ENCODE measurements at places on chromosomes 3 and 15.

DNA sequence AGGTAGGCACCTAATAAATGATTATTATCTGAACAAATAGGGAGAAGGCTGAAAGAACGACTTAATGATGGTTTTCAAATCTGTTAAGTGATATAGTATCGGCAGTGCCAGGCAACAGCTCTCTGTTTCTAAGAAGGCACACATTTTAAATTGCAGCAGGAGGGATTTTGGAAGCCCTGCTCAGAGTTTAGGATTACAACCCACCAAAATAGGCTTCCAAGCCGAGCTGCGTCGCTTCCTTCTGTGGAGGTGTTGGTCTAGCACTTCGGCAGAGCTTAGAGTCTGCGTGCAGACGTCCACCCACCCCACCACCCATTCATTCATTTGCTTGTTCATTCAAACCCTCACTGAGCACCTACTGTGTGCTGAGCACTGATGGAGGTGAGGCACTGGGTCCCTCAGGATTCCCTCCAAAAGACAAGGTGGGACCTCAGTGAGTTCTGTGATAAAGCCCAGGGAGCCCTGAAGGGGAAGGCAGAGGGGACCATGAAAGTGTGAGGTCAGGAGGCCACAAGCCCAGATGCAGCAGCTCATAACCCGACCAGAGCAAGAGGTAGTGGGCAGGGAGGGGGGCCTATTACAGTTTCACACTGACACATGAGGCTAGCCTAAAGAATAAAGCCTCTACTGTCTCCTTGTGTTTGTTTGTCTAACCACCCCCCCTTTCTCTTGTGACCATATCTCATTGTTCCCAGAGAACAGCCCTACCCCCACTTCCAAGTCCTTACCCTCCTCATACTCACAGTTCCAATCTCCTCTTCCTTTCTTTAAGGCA lies 8.9 kb downstream of the ADCY5 start:
- H3K4me3 ChIP-seq, result no peak overlapping the region
- H3K27ac ChIP-seq, result no peak overlapping the region
- no peak for DNase-seq
- peaks cover 55% of the 10 kb centered on the region for H3K27me3 ChIP-seq

GRCh38 chr15:101648356-101648755 lies 3.8 kb downstream of the TM2D3 start:
- H3K27me3 ChIP-seq, result no peaks in the 10 kb centered on the region
- H3K27ac ChIP-seq, result no peak overlapping the region
- no peak for DNase-seq

DNA sequence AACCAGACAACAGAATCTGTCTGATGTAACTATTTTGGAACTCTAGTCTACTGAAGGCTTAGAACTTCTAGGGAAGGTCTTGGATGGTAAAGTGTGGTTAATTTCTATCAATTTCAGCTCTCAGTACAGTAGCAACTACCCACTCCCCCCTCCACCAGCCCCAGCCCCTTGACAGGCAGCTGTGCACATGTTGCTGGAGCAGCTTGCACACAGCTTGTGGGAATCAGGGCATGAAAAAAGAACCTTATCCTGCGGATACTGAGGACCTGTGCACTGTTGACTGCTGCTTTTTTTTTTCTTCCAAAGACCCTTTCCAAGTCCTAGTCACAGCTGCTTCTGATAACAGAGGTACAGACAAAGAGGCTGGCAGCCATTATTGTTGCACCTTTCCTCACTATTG lies 81.5 kb upstream of the UBP1 start:
- H3K4me1 ChIP-seq, result no peaks in the 10 kb centered on the region
- H3K27ac ChIP-seq, result no peak overlapping the region

GRCh38 chr15:92343924-92344643 lies 49.6 kb upstream of the ST8SIA2 start:
- no peak overlapping the region for H3K27ac ChIP-seq
- H3K27me3 ChIP-seq, result peaks cover 89% of the 10 kb centered on the region
- no peaks in the 10 kb centered on the region for H3K36me3 ChIP-seq
- no peak overlapping the region for H3K4me3 ChIP-seq
- DNase-seq, result no peak

GRCh38 chr3:149487598-149488197 lies 13.2 kb downstream of the TM4SF4 start:
- no peak overlapping the region for H3K27ac ChIP-seq
- H3K4me3 ChIP-seq, result no peak overlapping the region
- peaks cover 23% of the 10 kb centered on the region for H3K4me1 ChIP-seq
- DNase-seq, result peak; percentile 79
- H3K27me3 ChIP-seq, result no peaks in the 10 kb centered on the region

DNA sequence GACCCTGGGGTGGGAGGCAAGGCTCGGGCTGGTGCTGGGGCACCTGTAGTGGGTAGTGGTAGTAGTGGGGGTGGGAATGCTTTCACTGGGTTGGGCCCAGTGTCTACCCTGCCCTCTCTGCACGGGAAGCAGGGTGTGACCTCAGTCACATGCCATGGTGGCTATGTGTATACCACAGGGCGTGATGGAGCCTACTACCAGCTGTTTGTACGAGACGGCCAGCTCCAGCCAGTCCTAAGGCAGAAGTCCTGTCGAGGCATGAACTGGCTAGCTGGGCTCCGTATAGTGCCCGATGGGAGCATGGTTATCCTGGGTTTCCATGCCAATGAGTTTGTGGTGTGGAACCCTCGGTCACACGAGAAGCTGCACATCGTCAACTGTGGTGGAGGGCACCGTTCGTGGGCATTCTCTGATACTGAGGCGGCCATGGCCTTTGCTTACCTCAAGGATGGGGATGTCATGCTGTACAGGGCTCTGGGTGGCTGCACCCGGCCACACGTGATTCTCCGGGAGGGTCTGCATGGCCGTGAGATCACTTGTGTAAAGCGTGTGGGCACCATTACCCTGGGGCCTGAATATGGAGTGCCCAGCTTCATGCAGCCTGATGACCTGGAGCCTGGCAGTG lies 5.2 kb downstream of the DALRD3 start:
- peaks cover 87% of the 10 kb centered on the region for H3K36me3 ChIP-seq
- peaks cover 12% of the 10 kb centered on the region for H3K4me1 ChIP-seq
- no peaks in the 10 kb centered on the region for H3K27me3 ChIP-seq
- H3K27ac ChIP-seq, result no peak overlapping the region
- H3K4me3 ChIP-seq, result no peak overlapping the region

- H3K27me3 ChIP-seq, result peaks cover 59% of the 10 kb centered on the region
- H3K36me3 ChIP-seq, result no peaks in the 10 kb centered on the region
- H3K4me1 ChIP-seq, result no peaks in the 10 kb centered on the region
Measured at GRCh38 chr3:140206196-140207040, 271.4 kb downstream of the CLSTN2 start.

- H3K27ac ChIP-seq, result peak overlapping the region; percentile 66
- H3K4me3 ChIP-seq, result peak overlapping the region; percentile 53
- peaks cover 38% of the 10 kb centered on the region for H3K4me1 ChIP-seq
- H3K36me3 ChIP-seq, result peaks cover 19% of the 10 kb centered on the region
- DNase-seq, result peak; percentile 37
- H3K27me3 ChIP-seq, result no peaks in the 10 kb centered on the region
Measured at GRCh38 chr3:192850451-192850981, 67.1 kb downstream of the MB21D2 start.

GRCh38 chr15:100878648-100879047 lies 983 bp upstream of the ALDH1A3 start:
- H3K36me3 ChIP-seq, result peaks cover 59% of the 10 kb centered on the region
- H3K27me3 ChIP-seq, result no peaks in the 10 kb centered on the region
- no peak for DNase-seq
- H3K4me1 ChIP-seq, result peaks cover 22% of the 10 kb centered on the region
- H3K27ac ChIP-seq, result peak overlapping the region; percentile 81
- peak overlapping the region; percentile 71 for H3K4me3 ChIP-seq

DNA sequence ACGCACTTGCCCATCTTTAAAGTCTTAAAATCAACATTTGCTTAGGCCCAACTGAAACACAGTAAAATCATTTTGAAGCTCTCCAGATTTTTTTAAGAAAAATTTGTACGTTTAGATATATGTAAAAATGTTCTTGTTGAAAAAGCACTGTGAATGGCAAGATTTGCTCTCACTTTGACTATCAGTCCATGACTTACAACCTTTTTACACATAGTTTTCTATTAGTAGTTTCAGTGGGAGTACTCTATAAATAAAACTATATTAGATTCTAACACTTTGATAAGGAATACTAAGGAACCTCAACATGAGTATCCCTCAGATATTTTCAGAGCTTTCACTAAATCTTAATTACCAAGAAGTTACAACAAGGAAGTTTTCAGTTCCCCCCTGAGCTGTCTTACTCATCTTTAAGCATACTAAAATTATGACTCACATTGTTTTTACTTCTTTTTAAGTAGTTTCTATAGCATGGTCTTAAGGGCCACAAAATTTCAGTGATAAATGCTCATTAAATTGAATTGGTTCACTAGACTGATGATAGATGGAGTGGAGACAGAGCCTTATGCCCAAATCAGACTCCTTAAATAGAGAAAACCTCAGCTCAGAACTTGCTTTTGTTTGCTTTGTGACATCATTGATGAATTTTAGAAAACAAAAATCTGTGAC lies 31.6 kb upstream of the RAP2B start:
- no peak overlapping the region for H3K4me3 ChIP-seq
- peaks cover 41% of the 10 kb centered on the region for H3K4me1 ChIP-seq
- DNase-seq, result no peak

GRCh38 chr3:108091498-108092250 lies 843 bp upstream of the CD47 start:
- H3K4me1 ChIP-seq, result peaks cover 20% of the 10 kb centered on the region
- peaks cover 26% of the 10 kb centered on the region for H3K36me3 ChIP-seq
- peak overlapping the region; percentile 88 for H3K4me3 ChIP-seq
- peak overlapping the region; percentile 76 for H3K27ac ChIP-seq

DNA sequence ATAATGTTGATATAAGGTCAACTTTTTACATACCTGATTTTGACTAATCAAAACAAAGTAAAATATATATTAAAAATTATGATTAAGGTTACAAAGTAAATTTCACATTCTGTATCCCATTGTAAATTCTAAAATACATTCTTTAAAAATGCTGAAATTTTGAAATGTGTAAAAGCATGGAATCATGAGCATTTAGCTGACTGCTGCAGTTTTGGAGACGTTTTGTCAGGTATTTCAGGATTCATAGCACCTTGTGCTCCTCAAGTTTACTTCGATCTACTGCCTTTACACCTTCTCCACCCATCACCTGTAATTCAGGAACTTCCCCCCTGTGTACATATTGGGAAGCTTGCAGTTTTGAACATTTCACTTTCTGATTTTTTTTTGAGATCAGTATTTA lies 71.0 kb downstream of the ARHGEF26 start:
- H3K36me3 ChIP-seq, result peaks cover 5% of the 10 kb centered on the region
- H3K4me1 ChIP-seq, result no peaks in the 10 kb centered on the region
- no peak overlapping the region for H3K27ac ChIP-seq
- H3K4me3 ChIP-seq, result no peak overlapping the region
- DNase-seq, result no peak

DNA sequence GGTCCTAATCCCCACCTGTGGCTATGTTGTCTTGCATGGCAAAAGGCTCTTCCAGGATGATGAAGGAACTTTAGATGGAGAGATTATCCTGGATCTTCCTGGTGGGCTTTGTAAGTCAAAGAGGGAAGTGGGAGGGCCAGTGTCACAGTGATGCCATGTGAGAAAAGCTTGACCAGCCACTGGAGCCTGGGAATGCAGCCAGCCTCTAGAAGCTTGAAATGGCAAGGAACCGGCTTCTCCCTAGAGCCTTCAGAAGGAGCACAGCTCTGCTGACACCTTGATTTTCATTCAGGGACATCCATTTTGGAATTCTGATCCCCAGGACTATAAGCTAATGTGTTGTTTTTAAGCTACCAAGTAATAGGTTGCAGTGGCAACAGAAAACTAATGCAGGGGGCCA lies 58.3 kb downstream of the CLEC3B start:
- H3K4me1 ChIP-seq, result no peaks in the 10 kb centered on the region
- no peak for DNase-seq
- peaks cover 18% of the 10 kb centered on the region for H3K36me3 ChIP-seq

DNA sequence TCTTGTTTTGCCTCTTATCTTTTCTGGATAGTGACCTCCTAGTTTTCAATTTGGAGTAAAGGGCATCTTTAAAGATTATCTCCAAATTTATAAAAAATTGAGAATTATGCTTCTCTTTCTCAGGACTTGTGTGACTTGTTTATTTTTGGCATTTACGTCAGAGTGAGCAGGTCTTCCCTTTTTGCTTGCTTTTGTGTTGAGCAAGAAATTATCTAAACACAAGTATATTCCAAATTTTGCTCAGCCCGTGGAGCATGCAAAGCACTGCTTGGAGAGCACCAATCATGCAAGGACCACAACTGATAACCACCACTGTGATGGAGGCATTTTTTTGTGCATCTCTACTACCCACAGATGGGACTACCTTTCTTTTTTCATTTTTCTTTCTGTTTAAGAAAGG lies 7.1 kb downstream of the SLC25A26 start:
- no peaks in the 10 kb centered on the region for H3K27me3 ChIP-seq
- no peak for DNase-seq
- H3K27ac ChIP-seq, result no peak overlapping the region
- no peaks in the 10 kb centered on the region for H3K4me1 ChIP-seq
- no peaks in the 10 kb centered on the region for H3K36me3 ChIP-seq
- H3K4me3 ChIP-seq, result no peak overlapping the region

DNA sequence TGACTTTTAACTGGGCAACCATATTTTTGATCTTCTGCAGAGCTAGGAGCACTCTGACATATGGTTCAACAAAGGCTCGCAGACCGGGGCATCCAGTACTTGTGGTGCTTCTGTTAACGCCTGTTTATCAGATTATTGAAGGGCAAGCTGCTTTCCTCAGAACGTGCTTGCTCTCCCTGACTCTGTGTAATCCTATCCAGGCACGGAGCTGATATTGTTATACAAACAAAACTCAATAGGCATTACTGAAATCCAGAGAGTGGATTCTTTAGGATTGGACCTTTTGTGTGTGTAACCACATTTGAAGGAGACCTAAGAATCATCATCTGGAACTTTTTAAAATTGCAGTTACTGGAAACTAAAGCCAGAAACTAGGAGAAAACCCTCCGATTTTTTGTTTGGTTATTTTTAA lies 246.5 kb downstream of the PTPRG start:
- no peaks in the 10 kb centered on the region for H3K4me1 ChIP-seq
- no peak for DNase-seq
- no peak overlapping the region for H3K4me3 ChIP-seq
- no peaks in the 10 kb centered on the region for H3K27me3 ChIP-seq

GRCh38 chr15:43931790-43932435 lies 105.1 kb downstream of the WDR76 start:
- DNase-seq, result no peak
- no peaks in the 10 kb centered on the region for H3K27me3 ChIP-seq
- peaks cover 5% of the 10 kb centered on the region for H3K36me3 ChIP-seq
- H3K4me3 ChIP-seq, result no peak overlapping the region

DNA sequence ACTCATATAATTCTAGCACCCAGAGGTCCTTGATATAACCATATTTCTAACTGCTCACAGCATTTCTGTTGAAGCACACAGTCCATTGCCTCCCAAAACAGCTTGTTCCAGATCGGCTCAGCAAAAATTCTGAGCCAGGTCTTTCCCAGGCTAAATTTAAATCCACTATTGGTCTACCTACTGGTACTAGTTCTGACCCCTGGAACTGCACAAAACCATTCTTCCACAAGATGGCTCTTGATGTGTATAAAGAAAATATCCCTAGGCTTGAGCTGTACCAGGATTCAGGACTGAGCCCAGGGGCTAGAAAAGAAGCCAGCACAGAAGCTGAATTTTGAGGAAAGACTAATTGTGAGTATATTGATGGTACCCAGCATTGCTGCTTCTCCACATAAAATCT lies 75.4 kb upstream of the ABHD17C start:
- H3K27me3 ChIP-seq, result no peaks in the 10 kb centered on the region
- peaks cover 22% of the 10 kb centered on the region for H3K4me1 ChIP-seq
- H3K4me3 ChIP-seq, result no peak overlapping the region
- no peak overlapping the region for H3K27ac ChIP-seq
- peaks cover 5% of the 10 kb centered on the region for H3K36me3 ChIP-seq

Measured in Calu3 (cell line).